ENCODE measurements at places on chromosomes 2 and 18.

DNA sequence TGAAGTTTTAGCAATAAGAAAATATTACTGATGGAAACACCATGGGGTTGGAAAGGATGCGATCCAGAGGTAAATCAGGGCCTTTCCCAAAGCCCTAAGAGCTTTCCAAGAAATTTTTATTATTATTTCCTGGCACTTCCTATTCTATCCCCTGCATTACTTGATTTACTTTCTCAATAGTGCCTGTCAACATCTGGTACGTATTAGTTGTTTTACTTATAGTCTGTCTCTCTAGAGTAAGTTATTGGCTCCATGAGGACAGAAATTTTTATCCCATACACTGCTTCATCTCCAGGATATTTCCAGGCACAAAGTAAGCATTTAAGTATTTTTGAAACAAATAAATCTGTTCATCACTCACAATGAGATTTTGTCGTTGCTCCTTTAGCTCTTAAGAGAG is 18.1 kb downstream of the PPP4R1 start:
- no peak for DNase-seq

GRCh38 chr2:230575642-230576324 is 136.9 kb upstream of the CAB39 start:
- no peak for DNase-seq

- DNase-seq, result no peak
These were observed 99.1 kb upstream of the CD226 start for GRCh38 chr18:70046796-70047195.

DNA sequence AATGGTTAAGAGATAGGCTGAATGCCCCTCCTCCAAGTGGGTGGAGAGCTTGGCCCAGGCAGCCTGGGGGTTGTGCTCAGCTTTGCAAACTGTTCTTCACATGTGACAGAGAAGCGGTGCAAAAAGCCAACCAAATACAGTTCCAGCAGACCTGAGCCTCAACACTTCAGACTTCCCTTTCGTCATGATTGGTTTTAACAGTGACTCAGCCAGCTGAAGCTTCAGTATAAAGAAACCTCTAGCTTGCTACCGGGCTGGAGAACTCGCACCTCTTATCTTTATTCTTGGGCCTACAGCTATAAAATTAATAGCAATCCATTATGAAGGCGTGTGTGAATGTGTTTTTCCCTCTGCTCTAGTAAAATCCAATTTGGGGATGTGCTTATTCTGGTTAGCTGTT is 20.0 kb downstream of the SETBP1 start:
- no peak for DNase-seq

DNA sequence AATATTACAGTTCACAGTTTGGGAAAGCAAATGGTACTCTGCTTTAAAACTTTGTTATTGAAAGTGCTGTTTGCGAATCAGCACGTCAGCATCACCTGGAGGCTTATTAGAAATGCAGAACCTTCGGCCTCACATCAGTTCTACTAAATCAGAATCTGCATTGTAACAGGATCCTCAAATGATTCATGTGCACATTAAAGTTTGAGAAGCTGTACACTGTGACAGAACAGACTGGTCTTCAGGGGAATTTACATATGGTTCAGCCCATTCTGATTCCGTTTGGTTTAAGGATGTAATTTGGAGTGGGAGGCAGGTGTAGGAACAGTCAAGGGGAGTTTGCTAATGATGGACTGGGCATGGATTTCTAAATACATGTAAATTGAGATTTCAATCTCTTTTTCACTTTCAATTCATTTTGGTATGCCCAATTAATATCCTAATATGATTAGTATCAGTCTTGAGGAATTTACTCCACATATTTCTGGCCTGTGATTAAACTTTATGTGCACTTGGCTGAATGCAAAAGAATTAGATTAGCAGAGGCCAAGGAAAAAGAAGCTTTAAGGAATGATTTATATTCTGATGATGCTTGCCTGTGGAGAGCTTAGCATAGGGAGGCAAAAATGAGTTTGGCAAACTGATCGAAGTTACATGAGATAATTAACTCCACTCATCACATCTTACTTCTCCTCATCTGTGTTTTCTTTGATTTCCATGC is 248.8 kb downstream of the XIRP2 start:
- no peak for DNase-seq

DNA sequence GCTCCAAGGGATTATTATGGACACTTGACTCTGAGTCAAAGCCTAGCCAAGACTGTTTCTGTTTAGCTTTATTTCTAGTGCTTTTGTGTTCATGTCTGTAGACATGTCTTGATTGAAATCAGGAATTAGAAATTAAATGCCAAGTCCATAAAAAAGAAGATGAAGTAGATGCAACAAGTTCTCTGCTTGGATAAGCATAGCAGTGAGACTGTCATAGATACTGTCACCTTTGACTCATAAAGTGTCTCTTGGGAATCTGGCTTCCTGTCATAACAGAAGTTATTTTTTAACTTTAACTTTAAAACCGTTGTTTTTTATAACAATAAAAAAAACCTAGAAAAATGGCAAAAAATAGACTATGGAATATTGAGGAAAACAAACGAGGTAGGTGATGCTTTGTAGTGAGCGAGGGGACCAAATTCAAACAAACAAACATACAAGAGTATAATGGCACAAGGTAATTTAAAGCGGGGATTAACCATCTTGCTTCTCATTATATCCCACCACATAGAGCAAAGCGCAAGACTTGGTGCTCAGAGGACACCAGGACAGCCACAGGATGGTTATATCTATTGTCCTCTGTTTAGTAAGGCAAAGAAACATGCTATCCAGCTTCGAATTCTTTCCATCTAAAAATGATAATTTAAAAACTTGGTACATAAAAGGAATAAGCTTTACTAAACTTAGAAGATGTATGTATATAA is 64.6 kb downstream of the CD226 start:
- DNase-seq, result no peak

DNA sequence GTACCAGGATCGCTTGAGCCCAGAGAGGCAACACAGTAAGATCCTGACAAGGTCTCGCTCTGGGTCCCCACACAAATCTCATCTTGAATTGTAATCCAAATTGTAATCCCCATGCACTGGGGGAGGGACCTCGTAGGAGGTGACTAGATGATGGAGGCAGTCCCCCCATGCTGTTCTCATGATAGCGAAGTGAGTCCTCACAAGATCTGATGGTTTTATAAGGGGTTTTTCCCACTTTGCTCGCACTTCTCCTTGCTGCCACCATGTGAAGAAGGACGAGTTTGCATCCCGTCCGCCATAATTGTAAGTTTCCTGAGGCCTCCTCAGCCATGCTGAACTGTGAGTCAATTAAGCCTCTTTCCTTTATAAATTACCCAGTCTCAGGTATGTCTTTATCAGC is 46.0 kb upstream of the SERTAD2 start:
- no peak for DNase-seq

GRCh38 chr2:189900726-189901125 is 116.5 kb downstream of the PMS1 start:
- DNase-seq, result no peak

DNA sequence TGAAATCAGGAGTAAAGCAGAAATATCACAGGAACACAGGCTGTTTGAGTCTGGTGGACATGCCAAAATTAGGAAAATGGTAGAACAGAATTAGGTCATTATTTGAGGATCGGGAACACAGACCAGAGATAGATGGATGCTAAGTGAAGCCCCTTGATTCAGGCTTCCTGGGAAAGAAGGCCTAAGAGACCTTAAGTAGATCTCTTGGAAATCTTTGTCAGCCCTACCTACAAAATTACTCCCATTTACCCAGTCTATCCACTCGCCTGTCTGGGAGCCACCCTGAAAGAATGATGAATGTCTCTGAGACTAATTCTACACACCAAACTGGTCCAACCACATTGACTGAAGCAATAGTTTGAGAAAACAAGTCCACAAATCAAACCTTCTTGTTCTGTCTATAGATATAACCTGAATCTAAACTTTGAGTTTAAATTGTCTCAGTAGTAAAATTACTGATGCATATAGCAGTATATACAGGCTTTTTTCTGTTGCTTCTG is 36.6 kb upstream of the TANK start:
- DNase-seq, result no peak

DNA sequence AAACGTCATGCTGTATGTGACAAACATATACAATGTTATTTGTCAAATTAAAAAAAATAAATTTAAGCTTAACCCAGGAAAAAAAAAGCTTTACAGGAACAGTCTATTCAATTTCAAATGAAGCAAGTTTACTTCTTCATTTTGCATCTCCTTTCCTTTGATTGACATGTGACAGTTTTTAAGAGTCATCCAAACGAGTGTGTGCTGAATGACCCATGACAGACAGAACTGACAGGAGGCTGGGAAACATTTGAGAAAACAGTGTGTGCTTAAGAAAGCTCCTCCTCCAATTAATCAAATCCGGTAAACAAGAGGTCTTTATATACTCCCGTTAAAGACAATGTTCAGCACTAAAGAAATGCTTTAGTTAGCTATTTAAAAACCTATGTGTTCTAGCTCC is 177.7 kb downstream of the SRBD1 start:
- no peak for DNase-seq

GRCh38 chr2:232325324-232326273 is 53.0 kb upstream of the ALPP start:
- no peak for DNase-seq

GRCh38 chr18:24731981-24732380 is 271.5 kb downstream of the HRH4 start:
- no peak for DNase-seq

GRCh38 chr2:106339609-106340008 is 128.6 kb downstream of the RGPD3 start:
- DNase-seq, result no peak

GRCh38 chr2:211417544-211417943 is 861.1 kb downstream of the CPS1 start:
- DNase-seq, result no peak

GRCh38 chr2:98281607-98282006 is 64.6 kb upstream of the CNGA3 start:
- no peak for DNase-seq

GRCh38 chr2:12300019-12300602 is 416.6 kb upstream of the TRIB2 start:
- no peak for DNase-seq

Data from NCI-H524 treated with DMSO at 0.1 percent for 48 hours (cell line).